ENCODE measurements at places on chromosomes 13 and 19.

- no peak for DNase-seq
Measured at GRCh38 chr19:51468545-51468920, 9.8 kb upstream of the CEACAM18 start.

GRCh38 chr13:37775871-37776270 lies 93.7 kb downstream of the TRPC4 start:
- no peak for DNase-seq

GRCh38 chr19:327291-328024 lies 17.1 kb downstream of the MIER2 start:
- no peak for DNase-seq

GRCh38 chr13:73288596-73288995 lies 229.8 kb downstream of the KLF5 start:
- no peak for DNase-seq

DNA sequence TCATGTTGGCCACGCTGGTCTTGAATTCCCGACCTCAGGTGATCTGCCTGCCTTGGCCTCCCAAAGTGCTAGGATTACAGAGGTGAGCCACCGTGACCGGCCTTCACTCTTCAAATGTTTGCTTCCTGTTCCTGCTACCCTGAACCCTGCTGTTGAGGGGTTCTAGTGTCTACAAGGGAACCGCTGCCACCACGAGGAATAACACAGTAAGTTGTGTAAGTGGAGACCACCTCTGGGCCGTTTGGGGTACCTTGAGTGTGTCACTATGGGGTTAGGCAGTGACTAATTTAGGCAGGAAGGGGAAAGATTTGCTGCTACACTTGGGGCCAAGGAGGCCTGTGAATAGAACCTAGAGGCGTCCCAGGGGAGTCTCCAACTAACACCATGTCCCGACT lies 2.2 kb upstream of the MYADM start:
- DNase-seq = no peak

- no peak for DNase-seq
Measured at GRCh38 chr13:33464345-33464744, 178.8 kb upstream of the STARD13 start.

- DNase-seq = no peak
Measured at GRCh38 chr19:48614436-48615230, at the start of gene FAM83E. TSS of gene FAM83E (minus strand) at chr19:48615076. CDS start at chr19:48613372, 1,704 bp downstream.

DNA sequence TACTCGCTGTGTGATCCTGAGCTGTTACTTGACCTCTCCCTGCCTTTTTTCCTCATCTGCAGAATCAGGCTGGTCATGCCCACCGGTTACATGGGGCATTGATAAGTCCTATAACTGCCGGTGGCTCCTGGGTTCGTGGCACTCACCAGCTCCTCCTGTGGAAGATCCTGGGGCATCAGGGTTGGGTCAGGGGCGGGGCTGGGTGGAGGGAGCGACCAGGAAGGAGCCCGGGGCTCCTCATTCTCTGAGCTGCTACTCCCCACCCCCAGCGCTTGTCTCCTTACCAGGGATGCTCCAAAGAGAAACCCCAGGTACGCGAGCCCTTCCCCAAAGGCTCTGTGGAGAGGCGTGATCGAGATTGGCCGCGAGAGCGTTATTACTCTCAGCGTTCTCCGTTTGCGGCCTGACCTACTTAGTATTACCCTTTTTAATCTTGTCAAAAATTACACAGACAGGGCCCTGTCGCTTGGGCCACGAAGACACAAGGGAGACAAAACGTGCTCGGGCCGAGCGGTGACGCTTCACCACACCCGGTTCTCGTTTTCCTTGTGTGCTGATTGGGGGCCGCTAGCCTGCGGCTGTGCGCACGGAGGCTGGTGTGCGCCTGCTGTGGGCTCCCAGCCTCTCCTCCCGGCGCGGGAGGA lies 10.7 kb downstream of the HDGFL2 start:
- DNase-seq = no peak

DNA sequence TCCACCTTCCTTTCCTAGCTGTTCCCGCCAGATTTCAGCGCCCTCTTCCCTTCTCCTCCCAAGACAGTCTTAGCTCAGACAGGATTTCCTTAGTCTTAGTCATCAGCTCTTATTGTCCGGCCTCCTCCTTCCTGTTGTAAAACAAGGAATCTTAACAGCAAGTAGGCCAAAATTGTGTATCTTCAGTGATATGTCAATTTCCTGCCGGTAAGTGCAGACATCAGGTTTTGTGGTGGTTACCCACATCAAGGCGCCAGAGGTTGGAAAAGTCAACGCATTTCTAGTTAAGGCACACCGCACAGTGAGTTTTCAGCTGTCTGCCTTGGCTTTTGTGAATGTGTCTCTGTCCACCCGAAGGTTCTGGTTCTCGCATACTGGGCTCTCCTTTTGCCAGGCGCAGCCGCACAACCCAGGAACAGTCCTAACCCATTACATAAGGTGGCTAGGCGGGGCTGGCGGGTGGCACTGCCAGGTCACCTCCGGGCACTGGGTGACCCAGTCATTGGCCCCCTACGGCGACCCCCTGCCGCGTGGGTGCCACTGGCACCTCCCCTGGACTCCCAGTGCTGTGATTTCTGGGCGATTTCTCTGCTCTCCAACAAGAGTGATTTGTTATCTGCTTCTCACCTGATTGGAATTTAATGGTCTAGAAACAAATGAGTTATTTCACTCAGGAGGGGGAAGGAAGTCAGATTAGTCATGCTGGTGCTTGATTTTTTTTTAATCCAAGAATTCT lies 12.9 kb downstream of the COL4A2 start:
- no peak for DNase-seq

GRCh38 chr13:25684491-25684890 lies 312.7 kb downstream of the ATP8A2 start:
- no peak for DNase-seq

DNA sequence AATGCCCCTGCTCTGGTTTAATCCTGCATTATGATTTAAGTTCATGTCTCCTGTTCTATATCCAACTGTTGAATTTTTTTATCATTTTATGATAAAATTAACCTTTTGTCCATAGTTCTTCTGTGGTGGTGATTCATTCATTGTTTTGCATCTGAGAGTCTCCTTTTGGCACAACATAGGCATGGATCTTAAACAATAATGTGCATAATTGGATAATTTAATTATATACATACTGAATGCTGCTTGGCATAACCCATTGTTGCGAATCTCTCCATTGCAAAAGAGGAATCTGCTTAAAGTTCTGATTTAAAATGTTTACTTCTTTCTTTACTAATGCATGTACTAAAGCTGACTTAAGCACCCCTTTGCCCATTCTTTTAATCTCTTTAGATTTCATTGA lies 2788.4 kb downstream of the PCDH9 start:
- no peak for DNase-seq

DNA sequence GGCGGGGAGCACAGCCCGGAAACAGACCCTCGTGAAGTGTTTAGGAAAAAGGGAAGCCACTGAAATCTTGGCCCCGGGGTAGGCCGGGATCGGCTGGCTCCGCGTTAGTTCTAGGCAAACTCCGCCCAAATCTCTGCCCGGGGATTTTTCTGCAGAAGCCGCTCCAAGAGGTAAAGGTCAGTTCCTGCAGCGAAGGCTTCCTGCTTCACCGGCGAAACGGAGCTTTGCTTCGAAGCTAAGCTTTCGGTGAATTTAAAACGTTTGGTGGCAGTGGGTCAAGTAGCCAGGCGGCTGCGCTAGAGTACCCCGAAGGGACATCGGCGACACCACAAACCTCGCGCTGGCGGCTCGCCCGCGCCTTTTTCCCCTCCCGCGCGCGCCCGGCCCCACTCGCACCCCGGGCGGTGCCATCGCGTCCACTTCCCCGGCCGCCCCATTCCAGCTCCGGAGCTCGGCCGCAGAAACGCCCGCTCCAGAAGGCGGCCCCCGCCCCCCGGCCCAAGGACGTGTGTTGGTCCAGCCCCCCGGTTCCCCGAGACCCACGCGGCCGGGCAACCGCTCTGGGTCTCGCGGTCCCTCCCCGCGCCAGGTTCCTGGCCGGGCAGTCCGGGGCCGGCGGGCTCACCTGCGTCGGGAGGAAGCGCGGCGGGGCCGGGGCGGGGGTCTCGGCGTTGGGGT lies 441 bp downstream of the GJB2 start:
- DNase-seq = peak; percentile 26

- DNase-seq = no peak
Measured at GRCh38 chr13:26707122-26708006, 53.2 kb downstream of the GPR12 start.

DNA sequence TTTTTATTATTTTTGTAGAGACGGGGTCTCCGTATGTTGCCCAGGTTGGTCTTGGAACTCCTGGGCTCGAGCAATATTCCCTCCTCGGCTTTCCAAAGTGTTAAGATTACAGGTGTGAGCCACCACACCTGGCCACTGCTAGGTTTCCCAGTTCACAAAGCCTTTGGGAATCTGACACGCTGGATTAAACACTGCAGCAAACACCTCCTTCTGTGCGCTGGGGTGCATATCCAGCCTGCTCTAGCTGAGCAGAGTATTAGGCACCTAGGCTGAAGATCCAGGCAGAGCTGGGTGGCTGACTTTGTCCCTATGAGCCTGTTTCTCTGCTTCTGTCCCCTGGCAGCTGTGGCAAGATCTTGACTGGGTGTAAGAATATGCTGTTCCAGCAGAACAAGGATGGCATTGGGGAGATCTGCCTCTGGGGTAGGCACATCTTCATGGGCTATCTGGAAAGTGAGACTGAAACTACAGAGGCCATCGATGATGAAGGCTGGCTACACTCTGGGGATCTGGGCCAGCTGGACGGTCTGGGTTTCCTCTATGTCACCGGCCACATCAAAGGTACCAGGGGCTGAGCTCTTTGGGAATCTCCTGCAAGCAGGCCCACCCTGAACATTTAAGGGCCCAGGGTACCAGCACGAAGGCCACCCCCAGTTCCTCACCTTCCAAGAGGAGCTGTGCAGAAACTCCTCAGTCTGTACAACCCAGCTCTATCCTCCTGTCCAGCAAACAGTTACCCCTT lies 49.8 kb downstream of the ACSBG2 start:
- no peak for DNase-seq

DNA sequence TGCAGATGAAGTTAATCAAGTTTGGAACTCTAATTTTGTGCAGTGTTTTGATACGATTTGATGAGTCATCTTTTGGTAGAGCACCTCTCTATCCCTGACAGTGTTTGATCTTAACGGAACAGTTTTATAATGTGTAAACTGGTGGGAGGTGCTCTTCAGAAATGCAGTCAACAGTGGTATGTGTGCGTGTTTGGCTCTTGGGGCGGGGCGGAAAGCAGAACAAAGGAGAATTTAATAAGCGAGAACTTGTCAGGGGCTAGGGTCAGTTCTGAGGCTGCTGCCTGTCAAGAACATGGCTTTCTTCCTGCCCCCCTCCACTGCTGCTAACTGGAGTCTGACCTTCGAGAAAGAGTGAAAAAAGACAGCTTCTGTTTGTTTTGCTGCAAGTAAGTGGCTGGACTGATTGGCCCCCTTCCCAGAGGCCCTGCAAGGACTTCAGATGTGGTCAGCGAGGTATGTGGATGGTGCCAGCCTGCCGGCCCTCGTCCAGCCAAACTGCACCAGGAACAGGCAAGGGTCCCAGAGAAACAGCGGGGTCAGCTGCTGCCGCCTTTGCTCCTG lies 40.8 kb downstream of the BBC3 start:
- peak; percentile 48 for DNase-seq

DNA sequence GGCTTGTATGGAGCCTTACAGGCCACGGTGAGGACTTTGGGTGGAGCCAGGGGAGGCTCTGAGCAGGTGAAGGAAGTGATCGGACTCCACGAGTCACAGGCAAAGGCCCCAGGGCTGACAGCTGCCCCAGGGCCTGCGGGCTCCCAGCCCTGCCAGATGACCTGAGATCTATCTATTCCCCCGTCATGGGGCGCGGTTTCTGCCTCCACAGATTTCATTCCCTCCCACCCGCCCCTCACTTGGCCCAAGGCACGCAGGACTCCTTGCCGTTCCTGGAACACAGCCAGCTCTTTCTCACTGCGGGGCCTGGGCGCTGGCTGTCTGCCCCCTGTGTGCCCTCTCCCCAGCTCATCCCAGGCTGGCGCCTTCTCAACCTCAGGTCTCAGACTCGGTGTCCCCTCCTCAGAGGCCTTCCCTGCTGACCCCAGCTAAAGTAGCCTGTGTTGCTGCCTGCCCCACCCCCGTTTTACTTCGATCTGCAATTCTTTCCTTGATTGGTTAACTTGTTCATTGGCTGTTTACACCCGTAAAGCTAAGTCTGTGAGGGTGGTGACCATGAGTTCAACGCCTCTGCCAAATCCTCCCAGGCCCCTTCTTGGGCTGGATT lies 13.9 kb upstream of the PAK4 start:
- DNase-seq = no peak

GRCh38 chr13:32585550-32586079 lies 637 bp upstream of the PDS5B start:
- DNase-seq = no peak

DNA sequence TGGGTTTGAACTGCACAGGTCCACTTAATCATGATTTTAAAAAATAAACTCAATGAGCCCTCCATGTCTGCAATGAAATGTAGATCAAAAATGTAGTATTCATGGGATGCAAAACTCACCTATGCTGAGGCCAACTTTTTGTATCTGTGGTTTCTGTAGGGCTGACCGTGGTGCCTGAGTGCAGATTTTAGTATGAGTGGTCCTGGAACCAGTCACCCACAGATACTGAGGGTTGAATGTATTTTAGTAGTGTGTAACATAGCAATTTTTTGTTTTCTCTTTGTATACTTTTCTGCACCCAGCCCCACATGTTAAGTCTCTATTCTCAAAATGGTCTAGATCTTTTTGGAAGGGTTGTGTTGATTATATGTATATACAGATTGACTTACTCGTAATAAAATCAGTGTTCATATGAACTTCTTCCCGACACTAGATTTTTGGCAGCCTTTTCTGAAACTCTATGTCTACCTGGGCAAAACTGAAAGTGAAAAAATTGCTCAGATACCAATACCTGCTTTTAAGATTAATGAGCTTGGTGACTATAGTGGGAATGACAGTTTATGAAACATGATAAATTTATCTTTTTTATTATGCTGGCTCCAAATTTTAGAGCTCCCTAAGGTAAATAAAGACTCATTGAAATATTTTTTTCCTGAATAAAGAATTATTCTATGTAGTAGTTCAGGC lies 51.6 kb downstream of the DNAJC15 start:
- DNase-seq = no peak

DNA sequence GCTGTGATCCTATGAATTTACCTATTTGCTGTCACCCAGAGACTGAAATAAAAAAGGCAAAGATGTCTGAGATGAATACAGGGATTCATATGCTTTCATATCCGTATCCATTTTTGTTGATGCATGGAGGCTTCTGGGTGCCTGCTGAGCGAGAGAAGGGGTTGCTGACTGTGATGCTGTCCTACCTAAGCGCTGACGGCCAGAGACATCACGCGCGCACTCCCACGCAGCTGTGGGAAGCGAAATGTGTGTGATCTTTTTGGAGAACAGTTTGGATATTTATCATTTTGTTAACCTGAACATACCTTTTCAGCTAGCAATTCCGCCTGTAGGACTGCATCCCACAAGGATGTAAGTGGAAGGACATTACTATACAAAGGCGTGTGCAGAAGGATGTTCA lies 23.9 kb downstream of the TSHZ3 start:
- no peak for DNase-seq

GRCh38 chr13:99805361-99805760 lies 166.2 kb downstream of the ZIC5 start:
- no peak for DNase-seq

- peak; percentile 83 for DNase-seq
Measured at GRCh38 chr19:13091400-13092157, 11.1 kb downstream of the LYL1 start.

Measured in substantia nigra (tissue), 51 donors.